ENCODE measurements at places on chromosomes 11 and 22.
A peak's percentile ranks its signal among the peaks of the same experiment; 100 is the strongest.

GRCh38 chr11:35363854-35364780 lies 55.2 kb downstream of the SLC1A2 start:
- peak; percentile 76 for DNase-seq

- no peak for DNase-seq
These were observed 43.9 kb upstream of the DLAT start for GRCh38 chr11:111981270-111981669.

GRCh38 chr22:49812838-49813237 lies 14.8 kb downstream of the BRD1 start:
- DNase-seq: no peak

- DNase-seq: no peak
These were observed 527.8 kb downstream of the BRD1 start for GRCh38 chr22:49299821-49300231.

DNA sequence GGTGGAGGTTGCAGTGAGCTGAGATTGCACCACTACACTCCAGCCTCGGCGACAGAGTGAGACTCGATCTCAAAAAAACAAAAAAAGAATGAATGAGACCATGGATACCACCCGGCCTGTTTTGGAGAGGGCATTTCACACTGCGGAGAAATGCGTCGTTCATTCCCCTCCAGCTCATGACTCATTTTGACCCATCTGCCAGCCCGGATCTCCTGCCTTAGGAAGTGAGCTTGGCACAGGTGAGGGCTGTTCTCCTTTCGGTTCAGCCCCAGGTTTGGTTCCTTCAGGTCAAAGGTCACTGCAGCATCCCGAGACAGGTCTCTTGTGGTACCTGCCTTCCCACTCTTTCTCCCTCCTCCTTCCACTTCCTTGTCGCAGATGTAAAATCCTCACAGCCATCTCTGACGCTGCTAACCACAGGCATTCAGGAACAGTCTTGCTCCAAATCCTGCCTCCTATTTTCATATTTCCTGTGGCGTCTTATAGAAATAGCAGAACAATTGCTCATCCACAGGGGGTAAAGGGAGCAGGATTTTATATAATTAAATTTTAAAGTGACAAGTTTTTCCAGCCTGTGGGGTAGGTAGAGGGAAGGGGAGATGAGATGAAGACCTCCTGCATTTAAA lies 517.9 kb downstream of the NTM start:
- DNase-seq: peak; percentile 89

GRCh38 chr22:17576470-17576869 lies 13.2 kb downstream of the SLC25A18 start:
- DNase-seq: peak; percentile 54

GRCh38 chr11:36948460-36949127 lies 350.6 kb upstream of the RAG2 start:
- no peak for DNase-seq

DNA sequence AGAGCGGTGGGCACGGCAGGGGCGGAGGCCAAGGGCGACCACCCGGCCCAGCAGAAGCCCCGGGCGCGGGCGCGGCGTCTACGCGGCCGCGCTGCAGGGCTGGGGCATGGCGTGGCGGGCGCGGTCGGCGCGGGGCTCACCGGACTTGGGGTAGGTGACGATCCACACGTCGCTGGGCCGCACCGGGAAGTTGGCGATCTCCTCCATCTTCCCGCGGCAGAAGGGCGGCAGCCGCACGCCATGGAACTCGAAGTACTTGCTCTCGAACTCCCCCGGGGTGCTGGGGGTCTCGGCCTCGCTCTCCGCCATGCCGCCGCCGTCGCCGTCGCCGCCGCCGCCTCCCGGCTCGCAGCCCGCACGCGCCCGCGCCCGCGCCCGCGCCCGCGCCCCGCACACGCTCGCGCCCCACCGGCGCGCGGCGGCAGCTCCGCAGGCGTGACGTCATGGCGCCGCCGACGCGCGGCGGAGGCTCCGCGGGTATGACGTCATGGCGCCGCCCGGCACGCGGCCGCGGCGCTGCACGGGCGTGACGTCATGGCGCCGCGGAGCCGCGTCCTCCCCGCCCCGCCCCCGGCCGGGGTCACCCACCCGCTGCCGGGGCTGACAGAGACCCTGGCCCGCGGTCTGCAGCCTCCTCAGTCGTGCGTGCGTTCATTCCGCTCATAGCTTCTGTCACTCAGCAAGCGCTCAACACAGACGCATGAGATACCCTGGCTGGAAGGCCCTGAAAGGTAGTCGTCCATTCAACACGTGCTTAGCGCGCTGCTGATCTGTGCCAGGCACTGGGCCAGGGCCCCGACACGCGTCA lies at the start of gene SULT4A1:
Gene SULT4A1 (minus strand): TSS at position 440 of the 808 bp plus-strand sequence. CDS start 131 bp downstream, at position 309.
- peak; percentile 9 for DNase-seq

DNA sequence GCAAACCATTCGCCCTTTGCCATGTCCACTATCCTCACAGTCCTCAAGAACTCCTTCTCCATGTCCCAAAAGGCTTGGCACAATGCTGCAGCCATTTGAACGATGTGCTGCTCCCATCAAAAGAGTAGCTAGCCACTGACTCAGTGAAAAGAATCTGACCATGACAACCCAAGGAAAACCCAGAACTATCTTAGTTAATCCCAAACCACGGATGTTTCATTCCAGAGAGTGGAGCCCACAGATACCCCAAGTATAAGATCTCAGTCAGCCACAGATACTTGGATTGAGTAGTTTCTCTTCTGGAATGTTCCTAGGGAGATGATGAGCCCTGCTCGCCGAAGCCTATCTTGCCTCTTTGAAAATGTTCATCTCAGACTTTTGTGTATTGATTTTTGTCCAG lies 176.9 kb downstream of the NAV2 start:
- no peak for DNase-seq

GRCh38 chr11:1349327-1350041 lies 40.1 kb upstream of the TOLLIP start:
- no peak for DNase-seq

DNA sequence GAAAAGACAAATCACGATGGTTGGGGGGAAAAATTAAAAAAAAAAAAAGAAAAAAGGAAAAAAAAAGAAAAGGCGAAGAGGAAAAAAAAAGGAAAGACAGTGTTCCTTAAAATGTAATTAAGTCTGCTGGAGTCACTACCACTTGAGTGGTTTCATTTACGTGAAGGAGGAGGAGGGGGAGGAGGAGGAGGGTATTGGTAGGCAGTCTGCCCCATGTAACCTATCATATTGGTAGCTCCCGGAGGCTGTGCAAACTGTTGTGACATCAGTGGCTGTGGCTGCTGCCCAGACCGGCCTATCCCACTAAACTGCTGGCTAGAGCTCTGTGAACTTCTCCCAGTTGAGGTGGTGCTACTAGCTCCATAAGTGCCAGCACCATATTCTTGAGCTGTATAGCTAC lies 17.9 kb downstream of the KDELR3 start:
- no peak for DNase-seq

DNA sequence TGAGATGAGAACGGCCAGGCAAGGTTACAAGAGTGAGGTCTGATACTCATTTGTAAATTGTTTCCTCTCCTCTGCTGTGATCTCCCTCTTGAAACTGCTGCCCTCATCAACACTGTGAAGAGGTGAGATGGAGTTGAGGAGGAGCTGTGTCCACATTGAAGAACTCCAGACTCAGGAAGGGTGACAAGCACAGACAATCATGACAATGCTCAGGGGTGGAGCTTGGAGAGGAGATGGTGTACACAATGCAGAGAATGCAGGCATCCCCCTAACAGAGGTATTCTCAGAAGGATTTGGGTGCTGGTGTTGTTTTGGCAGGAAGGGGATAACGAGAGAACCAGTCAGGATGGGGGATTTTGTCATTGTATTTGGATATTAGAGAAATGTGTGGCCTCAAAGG lies 21.5 kb upstream of the MMP7 start:
- DNase-seq: no peak

- DNase-seq: no peak
These were observed 1339.3 kb downstream of the TBC1D22A start for GRCh38 chr22:48101704-48102103.

DNA sequence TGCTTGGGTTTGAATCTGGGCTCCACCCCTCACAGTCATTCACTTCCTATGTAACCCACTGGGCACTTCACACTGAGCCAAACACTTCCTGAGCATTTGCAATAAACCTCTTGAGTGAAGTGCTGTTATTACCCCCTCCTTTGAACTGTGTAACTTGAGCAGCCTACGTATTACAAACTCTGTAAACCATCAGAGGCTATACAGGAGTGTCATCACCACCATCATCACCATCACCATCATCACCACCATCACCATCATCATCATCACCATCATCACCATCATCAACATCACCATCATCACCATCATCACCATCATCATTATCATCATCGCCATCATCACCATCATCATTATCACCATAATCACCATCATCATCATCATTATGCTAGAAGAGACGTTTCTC lies 18.4 kb downstream of the RTL6 start:
- no peak for DNase-seq

DNA sequence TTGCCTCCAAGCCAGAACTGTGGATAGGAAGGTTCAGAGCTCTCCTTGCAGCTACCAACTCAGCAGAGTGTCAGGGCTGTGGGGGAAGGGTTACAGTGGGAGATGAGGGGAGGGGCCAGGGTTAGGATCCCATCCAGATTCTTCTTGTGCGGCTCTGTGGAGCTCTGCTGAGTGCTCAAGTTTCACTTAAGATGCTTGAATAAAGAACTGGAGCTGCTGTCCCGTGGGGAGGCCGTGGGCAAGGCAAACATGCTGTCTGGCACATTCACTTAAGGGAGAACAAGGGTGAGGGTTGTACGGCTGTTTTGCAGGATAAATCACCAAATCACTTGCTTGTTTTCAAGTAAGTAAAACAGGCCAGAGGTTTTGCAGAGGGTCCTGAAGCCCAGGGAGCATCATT lies 197.1 kb downstream of the FAM76B start:
- DNase-seq: no peak

DNA sequence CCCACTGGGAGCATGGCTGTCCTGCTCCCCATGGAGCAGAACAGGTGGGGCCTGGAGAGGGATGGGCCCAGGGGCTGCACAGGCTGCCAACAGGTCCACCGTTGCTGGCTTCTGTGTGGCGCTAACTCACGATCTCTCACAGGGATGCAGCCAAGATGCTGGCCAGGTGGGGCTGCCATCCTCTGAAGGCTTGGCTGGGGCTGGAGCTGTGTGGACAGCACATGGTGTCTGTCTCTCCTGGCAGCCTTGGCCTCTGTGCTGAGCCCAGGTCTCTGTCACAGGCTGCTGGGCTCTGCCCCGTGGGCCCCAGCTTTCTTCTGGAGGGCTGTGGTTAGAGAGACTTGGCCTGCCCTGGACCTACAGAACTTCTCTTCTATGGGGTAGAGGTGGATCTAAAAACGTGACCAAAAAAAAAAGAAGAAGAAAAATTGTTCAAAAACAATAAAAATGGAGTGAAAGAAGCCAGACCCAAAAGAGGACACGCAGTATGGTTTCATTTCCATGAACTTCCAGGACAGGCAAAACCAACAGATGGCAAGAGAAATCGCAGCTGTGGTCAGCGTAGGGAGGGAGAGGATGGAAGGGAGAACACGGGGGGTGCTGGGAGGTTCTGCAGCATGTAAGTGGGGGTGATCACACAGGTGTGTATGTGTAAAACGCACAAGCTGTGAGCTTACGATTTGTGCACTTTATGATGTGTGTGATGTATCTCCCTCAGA lies 12.2 kb downstream of the PARVG start:
- no peak for DNase-seq

GRCh38 chr22:21067901-21068680 lies 22.3 kb downstream of the LRRC74B start:
- no peak for DNase-seq

GRCh38 chr11:4433856-4434255 lies 15.2 kb upstream of the OR52K2 start:
- no peak for DNase-seq

DNA sequence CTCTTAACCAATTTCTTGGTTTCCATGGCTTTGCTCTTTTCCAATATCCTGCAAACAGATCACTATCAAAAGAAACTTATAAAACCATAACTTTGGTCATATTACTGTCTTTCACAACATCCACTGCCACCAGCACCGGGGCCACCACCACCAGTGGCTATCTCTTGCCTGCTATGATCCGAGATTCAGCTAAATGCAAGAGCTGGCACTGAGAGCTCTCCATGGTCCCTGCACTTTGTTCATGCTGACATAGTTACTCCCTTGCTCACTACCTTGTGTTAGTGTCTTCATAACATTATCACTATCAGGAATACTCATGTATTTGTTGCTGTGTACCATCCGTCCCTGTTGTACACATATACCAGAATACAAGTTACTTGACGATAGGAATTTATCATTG lies 299.0 kb downstream of the ETS1 start:
- no peak for DNase-seq

- no peak for DNase-seq
These were observed 1.7 kb upstream of the CHID1 start for GRCh38 chr11:912266-912665.

DNA sequence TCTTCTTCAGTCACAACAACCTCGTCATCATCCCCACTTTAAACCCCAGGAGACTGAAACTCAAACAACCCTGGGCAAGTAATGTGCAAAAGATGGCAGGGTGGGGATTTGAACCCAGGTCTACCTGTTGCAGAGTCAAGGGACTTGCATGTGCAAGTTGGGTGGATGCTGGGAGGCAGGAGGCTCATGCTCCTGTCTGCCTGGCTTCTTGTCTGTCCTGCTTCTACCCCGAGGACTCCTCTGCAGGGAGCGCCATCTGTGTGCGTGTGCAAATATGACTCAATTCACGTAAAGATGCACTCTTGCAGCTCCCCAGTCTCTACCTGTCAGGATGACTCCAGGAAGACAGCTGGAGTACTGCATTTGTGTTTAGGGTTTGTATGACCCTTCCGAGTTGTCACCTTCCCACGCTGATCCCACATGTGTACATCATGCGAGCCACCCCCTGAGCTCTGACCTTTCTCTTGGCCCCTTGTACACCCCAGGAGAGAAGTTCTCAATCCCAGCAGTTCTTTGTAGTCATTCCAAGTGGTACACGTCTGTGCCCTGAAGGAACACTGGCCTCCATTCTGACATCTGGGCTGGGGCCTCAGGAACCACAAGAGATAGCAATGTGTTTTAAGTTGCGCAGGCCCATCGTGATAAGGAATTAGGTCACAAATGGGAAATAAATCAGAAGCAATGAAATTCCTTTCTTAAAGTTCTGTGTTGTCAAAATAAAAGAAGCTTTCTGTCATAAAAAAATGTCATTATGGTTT lies 95.7 kb downstream of the CWC15 start:
- DNase-seq: no peak

GRCh38 chr11:23317816-23318215 lies 457.5 kb upstream of the CCDC179 start:
- no peak for DNase-seq

DNA sequence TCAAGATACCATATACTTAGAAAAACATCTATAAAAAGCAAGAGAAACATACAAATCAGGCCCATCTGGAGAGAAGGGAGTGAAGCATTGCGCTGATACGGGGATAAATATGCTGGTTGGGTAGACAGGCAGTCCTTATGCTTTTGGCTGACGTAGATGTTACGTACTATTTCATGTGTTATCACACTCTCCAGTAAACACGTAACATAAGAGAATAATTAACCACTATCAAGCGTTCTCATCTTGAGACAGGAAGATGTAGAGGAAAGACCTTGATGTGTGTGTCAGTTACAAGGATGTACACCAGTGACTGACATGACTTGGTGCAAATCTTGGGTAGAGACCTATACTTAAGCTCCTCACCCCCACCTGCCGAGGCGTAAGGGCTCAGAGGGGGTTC lies 86.7 kb upstream of the PRODH start:
- DNase-seq: no peak
